ENCODE measurements at places on chromosomes 3 and 15.

DNA sequence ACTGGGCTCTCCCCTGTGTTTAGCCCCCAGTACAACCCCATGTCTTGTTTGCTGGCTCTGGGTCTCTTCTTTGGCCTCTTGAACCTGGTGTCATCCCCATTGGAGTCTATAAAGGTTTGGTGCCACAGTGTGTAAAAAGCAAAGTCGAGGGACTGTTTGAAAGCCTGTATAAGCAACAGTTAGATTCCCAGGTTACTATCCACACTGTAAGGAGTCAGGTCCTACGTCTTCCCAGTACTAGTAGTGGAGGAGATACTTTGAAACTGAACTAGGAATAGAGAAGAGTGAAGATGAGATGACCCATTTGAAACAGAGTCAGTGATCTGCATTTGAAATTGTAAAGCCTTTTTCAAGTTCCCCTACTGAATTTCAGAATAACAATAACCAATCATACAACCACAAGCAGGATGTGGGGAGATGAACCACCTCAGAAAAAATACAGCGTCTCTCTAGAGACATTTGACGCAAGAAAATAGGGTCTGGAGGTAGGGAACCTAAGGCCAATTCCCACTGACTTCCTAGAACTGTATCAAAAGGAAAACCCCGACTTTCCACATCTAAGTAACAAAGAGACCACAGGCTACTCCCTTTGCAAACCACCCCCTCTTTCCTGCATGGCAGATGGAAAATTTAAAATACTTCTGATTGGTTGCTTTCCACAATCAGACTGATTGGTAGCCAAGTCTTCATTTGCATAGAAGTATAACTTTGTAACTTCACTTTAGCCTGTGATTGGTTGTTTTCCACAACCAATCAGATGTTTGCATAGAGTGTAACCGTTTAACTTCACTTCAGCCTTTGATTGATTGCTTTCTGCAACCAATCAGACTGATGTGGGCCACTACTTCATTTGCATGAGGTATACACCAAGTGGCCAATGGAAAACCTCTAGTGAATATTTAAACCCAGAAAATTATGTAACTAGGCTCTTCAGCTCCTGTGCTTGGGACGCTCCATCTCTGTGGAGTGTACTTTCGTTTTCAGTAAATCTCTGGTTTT, 49.9 kb upstream of the NEDD4 start:
- no peak for DNase-seq

DNA sequence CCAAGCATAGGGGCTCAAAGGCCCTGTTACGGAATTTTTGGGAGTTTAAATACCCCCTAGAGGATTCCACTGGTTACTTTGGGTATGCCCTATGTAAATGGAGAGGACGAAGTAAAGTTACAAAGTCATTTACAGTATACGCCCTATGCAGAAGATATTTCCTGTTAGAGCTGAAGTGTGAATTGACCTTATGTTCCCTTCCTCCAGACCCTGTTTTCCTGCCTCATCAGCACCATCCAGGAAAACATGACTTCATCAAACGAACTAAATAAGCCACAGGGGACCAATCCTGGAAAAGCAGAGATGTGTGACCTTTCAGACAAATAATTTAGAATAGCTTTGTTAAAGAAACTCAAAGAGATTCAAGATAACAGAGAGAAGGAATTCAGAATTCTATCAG, 177.4 kb downstream of the SQOR start:
- no peak for DNase-seq

GRCh38 chr15:74489518-74490338, 28.8 kb upstream of the UBL7 start:
- DNase-seq = peak; percentile 54

- peak; percentile 70 for DNase-seq
Measured at GRCh38 chr3:48429960-48430707, at the start of gene PLXNB1. Gene PLXNB1, minus strand, starts transcription at chr3:48430086. Its CDS starts 5,475 bp downstream, at chr3:48424611.

DNA sequence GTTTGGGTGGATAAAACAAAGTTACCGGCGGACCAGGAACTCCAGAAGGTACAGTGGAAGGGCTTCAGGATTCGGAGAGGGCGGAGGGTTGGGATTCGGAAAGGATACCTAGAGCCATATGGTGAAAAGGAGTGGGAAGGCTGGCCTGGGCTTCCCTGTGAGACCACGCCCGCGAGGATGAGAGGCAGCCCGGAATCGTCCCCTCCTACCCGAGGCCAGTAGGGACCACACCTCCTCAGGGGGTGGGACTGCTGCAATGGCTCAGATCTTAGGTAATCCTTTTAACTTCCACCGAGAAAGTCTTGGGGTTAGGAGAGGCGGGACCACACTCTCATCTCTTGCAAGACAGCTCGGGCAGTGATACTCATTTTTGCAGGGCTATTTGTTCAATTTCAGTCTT, 511.3 kb downstream of the OCA2 start:
- DNase-seq = no peak

DNA sequence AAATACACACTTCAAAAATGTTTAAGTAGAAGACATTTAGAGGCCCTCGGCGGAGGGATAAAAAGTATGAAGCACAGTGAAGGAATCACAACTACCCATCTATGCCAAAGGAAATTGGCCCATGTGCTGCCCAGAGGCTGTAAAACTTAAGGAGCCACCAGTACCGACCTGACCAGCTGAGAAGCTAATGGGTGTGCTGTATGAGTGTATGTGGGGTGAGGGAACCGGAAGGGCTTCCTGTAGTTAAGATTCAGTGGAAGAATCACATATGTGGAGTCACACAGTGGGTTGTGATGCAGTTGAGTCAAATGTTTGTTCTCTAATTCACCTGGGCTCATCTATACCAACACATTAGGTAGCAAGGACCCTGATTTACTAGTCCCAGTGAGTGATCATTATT, 516.0 kb upstream of the IL12A start:
- DNase-seq = no peak

DNA sequence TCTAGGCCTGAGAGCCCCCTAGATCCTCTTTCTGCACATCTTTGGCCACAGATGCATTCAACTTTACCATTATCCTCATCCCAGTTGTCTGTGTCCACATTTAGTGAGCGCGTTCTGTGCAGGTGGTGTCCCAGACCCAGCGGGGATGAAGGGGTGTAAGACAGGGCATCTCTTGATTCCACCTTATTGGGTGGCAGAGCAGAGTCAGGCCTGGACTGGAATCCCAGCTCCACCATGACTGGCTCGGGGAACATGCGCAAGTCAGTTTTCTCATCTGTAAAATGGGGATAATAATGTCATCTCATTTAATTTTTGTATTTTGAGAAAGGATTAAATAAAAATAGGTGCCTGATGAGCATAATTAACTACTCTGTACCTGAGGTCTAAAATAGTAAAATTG, 7.8 kb downstream of the SMAD6 start:
- no peak for DNase-seq

GRCh38 chr3:194811118-194811517, 125.4 kb downstream of the FAM43A start:
- no peak for DNase-seq

- peak; percentile 77 for DNase-seq
Measured at GRCh38 chr15:74172701-74173379, 670 bp upstream of the ISLR start.
